MG63 (cell line): ENCODE measurements at places on chromosomes 7 and 10.

- DNase-seq, result no peak
Measured at GRCh38 chr10:27815846-27816245, 70.2 kb upstream of the MKX start.

- no peak for DNase-seq
Measured at GRCh38 chr10:86423739-86424138, 57.1 kb upstream of the GRID1 start.

DNA sequence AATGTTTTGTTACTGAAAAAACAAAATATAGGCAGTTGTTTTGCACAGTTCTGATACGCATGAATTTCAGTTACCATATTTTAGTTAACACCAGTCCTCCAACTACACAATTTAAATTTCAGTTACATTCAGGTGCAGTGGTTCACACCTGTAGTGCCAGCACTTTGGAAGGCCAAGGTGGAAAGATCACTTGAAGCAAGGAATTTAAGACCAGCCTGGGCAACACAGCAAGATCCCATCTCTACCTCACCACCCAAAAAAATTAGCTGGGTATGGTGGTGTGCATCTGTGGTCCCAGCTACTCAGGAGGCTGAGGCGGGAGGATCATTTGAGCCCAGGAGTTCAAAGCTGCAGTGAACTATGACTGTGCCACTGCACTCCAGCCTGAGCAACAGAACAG, 45.3 kb downstream of the ABI1 start:
- DNase-seq, result no peak

DNA sequence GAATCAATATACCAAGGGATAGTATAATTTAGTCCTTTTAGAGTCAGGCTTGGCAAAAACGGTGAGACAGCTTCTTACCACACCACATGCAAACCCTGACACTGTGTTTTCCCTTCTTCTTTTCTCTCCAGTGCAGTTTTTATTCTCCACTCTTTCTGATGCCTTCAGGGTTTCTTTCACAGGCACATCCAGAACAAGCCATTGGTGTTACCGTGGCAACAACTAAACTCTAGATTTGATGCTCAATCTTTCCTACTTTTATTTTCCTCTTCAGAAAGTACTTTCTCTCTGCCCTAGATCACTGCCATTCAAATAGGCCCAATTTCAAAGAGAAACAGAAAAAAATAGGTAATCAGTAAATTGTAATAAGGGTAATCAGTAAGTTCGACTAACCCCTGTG, 469.8 kb upstream of the POT1 start:
- DNase-seq, result no peak
